Left lung (tissue), 14 donors: ENCODE measurements at places on chromosomes 13 and 19. TPM values are rescaled to one million over a fixed set of nuclear protein-coding genes. Genes with fewer than 3 reads are reported as not detected.
A peak's percentile ranks its signal among the peaks of the same experiment; 100 is the strongest.

DNA sequence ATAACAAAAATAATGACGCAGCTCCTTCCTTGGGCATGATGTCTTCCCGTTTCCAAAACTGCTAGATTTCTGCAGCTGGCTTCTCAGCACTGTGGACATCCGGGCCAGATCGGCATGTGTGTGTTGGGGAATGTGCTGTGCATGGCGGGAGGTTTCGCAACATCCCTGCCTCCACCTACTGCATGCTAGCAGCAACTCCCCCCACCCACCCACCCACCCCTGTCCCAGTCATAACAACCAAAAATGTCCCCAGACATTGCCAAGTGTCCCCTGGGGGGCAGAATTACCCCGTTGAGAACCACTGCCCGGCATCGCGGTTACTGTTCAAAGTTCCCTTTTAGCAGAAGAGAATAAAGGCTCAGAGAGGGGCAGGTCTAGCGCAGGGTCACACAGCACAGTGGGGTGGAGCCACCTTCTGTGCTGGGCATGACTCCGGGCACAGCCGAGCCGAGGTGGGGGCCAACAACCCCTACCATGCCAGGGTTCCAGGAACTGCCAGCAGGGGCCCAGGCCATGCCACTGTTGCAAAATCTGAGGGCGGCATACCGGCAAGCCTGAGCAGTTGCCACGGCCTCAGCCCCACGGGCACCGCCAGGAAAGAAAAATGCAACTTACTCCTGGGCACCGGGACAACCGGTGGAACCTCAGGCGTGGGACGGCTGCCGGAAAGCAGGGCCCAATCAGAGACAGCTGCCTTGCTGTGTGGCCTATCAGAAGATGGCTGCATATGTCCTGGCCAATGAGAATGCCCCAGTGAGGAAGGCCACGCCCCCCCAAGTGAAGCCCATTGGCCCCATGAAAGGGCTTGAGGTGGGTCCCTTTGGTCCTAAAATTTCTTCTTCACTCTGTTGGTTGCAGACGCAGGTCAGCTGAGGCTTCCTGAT, 22.5 kb upstream of the NFIC start:
- peak; percentile 79 for DNase-seq
- peak overlapping the region; percentile 79 for H3K27ac ChIP-seq
- H3K4me1 ChIP-seq: peaks cover 41% of the 10 kb centered on the region
- no peaks in the 10 kb centered on the region for H3K36me3 ChIP-seq
- no peaks in the 10 kb centered on the region for H3K27me3 ChIP-seq

DNA sequence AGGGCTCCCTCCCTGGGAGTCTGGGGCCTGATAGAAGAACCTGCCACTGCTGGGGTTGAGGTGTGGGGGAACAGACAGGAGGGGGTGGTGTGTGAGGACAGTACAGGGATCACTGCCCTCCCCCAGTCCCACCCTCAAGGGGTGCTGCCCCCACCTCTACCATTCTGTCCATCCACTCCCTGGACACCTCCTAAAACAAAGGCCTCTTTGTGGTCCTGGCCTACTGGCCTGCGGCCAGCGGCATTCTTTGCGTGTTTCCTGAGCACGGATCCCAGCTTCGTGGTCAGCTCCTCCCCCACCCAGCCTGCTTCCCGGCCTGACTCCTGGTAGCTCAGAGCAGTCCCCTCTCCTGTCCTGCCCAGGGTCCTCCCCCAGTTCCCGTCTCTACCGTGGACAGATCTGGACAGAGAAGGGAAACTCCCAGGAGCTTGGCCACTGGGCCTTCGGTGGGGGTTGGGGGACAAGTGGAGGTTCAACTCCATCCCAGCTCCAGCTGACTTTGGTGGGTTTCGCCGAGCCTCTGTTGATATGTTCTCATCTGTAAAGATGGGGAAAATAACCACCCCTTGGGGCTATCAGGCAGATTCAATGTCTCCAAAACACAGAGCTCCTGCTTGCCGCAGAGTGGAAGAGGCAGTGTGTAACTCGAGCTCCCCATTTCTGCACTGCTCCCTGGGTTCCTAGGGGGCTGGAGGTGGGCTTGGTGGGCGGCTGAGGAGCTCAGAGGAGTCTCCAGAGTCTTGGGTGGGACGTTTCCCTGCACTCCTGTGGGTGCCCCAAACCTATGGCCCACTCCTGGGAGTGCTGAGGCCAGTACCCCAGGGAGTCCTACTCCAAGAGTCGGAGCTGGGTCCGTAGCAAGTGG, 48.7 kb downstream of the LYL1 start:
- peaks cover 82% of the 10 kb centered on the region for H3K4me1 ChIP-seq
- DNase-seq: peak; percentile 87
- H3K36me3 ChIP-seq: no peaks in the 10 kb centered on the region
- no peak overlapping the region for H3K4me3 ChIP-seq
- no peaks in the 10 kb centered on the region for H3K27me3 ChIP-seq

DNA sequence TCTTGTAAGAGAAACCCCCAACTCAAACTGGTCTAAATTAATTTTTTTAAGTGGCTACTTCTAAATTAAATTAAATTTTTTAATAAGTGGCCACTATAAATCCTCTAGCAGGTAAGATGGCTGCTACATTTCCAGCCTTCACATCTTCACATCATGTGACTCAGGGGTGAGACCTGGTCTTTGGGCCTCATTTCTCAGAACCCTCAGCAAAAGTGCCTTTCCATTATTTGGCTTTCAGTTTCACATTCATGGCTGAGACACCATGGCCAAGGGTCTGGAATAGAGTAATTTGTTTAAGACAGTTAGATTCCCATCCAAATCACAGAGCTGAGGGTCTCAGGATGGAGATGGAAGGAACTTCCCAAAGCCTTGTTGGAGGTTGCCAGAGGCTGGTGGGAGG, 47.5 kb downstream of the DCT start:
- H3K36me3 ChIP-seq: no peaks in the 10 kb centered on the region
- no peak for DNase-seq

Gene KLC3
- 0.52 TPM for polyA plus RNA-seq

DNA sequence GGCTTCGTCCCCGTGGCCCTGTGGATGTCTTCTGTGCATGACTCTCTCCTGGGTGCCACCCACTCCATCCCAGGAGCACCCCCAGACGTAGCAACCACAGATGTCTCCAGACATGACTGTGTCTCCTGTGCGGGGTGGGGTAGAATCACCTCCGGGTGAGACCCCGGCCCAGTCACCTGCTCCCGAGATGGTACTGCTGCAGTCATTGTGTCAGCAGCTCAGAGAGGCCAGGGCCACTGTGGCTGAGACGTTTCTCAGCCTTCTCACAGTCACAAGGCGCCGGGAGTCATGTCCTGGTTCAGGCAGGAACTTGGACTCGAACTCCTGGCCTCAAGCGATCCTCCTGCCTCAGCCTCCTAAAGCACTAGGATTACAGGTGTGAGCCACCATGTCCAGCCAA, 16.6 kb downstream of the NCLN start:
- peak; percentile 57 for DNase-seq
- no peaks in the 10 kb centered on the region for H3K36me3 ChIP-seq
- no peaks in the 10 kb centered on the region for H3K4me1 ChIP-seq
- no peaks in the 10 kb centered on the region for H3K27me3 ChIP-seq
- no peak overlapping the region for H3K4me3 ChIP-seq

Gene CPT1C
- polyA plus RNA-seq: 29.5 TPM

Gene PEAK3
- polyA plus RNA-seq: 0.12 TPM

DNA sequence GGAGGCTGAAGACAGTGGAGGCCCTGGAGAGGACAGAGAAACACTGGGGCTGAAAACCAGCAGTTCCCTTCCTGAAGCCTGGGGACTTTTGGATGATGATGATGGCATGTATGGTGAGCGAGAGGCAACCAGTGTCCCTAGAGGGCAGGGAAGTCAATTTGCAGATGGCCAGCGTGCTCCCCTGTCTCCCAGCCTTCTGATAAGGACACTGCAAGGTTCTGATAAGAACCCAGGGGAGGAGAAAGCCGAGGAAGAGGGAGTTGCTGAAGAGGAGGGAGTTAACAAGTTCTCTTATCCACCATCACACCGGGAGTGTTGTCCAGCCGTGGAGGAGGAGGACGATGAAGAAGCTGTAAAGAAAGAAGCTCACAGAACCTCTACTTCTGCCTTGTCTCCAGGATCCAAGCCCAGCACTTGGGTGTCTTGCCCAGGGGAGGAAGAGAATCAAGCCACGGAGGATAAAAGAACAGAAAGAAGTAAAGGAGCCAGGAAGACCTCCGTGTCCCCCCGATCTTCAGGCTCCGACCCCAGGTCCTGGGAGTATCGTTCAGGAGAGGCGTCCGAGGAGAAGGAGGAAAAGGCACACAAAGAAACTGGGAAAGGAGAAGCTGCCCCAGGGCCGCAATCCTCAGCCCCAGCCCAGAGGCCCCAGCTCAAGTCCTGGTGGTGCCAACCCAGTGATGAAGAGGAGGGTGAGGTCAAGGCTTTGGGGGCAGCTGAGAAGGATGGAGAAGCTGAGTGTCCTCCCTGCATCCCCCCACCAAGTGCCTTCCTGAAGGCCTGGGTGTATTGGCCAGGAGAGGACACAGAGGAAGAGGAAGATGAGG, 1.5 kb downstream of the PPP1R15A start:
- DNase-seq: no peak
- H3K27me3 ChIP-seq: no peaks in the 10 kb centered on the region
- peak overlapping the region; percentile 66 for H3K4me3 ChIP-seq
